ENCODE measurements at places on chromosomes 7 and 10.

GRCh38 chr10:21417172-21417712 is 108.2 kb downstream of the SKIDA1 start:
- no peak for DNase-seq

GRCh38 chr7:2191016-2191415 is 41.7 kb downstream of the MAD1L1 start:
- no peak for DNase-seq

DNA sequence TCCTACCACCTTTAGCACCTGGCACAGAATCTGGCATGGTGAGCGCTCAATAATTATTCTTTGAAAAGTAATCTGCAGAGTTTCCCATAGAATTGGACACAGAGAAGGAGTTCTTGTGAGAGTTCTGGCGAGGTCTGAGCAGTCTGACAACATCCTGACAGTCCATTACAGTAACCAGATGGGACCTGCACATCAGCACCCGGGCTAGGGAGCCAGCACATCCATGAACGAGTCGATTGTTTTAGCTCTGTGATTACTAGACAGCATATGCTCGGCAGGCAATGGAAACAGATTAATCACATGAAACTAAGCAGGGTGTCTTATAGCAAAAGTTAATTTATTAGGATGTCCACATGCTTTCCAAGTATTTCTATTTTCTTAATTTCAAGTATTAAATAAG is 96.7 kb downstream of the SEMA3D start:
- no peak for DNase-seq

- no peak for DNase-seq
Measured at GRCh38 chr7:47483604-47484273, 98.2 kb downstream of the TNS3 start.

DNA sequence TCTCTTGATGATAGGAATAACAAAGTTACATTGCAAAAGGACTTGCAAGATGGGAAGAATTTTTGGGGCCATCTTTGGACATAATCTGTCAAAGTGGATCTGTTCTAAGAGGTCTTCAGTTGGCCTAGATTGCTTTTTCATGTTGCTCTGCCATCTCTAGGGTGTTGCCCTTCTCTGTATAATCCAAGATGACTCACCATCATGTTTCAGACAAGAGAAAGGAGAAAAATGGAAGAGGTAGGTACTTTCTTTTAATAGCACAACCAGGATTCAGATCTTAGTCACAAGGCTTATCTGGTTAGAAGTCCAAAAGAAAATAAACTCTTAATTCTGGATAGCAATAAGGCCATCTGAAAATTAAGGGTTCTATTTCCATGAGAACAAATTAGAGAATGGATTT is 38.7 kb upstream of the FOXP2 start:
- no peak for DNase-seq

DNA sequence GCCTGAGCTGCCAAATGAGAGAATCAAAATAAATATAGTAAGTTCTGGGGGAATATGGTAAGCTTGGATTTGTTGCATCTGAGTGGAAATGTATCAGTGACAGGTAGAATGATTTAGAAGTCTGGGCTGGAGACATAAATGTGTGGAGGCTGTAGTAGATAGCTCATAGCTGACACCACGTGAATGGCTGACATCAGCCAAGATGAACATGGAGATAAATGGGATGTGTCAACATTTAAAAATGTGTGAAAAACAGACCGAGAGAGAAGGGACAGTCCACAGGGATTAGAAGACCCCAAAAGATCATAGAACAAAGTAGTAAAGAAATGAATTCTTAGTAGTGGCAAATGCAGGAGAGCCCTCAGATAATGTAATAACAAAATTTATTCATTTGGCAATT is 40.9 kb downstream of the NAMPT start:
- no peak for DNase-seq

DNA sequence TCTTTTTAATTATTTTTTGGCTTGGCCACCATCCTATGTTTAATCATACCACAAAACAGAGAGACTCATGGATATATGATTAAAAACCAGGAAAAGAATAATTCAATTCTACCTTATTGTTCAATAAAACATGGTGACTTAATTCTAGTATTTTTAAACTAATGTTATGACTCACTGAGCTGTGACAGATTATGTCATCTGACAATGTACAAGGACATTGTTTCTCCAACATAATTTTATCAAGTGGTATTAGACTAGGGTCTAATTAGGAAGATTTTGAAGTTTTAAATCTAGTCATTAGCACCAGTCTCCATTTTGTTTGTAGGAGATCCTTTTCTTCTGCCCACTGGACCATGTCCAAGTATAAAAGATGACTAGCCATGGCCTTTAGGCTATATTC is 199.3 kb upstream of the MDFIC start:
- DNase-seq, result no peak

GRCh38 chr7:117731455-117731854 is 141.8 kb downstream of the CTTNBP2 start:
- no peak for DNase-seq

GRCh38 chr7:77931841-77932240 is 133.3 kb downstream of the PHTF2 start:
- no peak for DNase-seq

DNA sequence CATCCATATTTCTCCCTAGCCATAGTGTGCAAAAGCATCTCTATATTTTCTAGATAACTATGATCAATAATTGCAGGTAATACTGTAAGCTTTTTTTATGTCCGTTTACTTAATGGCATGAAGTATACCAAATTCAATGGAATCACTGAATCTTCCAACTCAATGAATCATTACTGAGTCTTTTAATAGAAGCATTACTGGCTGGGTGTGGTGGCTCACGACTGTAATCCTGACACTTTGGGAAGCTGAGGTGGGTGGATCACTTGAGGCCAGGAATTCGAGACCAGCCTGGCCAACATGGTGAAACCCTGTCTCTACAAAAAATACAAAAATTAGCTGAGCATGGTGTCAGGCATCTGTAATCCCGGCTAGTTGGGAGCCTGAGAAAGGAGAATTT is 372.5 kb downstream of the BMPER start:
- DNase-seq, result no peak

- DNase-seq, result no peak
Measured at GRCh38 chr7:10355816-10356215, 617.9 kb upstream of the PHF14 start.

DNA sequence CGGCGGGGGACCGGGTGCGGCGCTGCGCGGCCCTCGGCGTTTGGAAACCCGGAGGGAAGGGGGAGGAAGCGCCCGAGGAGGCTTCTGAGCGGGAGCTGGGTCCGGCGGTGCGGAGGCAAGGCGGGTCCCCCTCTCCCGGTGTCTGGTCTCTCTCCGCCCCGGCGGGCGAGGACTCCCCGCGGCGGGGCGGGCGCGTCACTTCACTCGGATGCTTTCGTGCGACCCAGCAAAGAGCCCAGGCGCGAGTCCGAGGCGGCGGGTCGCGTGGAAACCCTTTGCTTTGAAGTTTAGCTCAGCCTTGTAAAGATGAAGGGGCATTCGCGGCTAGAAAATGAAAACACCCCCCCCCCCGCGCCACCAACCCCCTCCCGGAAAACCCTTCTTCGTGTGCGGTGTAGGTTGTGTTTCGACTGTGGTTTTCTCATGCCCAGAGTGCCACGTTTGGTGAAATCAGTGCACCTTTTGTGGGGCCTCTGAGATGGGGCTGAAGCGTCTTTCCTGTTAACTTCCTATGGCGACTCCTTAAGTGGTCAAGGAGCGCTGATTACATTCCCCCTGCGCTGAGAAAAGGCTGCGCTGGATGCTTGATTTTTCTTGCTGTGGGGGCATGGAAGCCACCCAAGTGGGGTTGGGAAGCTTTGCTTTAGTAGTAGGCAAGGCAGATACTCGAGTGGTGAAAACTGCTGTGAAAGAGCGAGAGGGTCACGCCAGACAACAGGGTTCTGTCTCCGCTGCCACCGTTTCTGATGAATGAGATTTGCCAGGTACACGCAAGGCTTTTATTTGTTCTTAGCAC is 876 bp downstream of the GNAI1 start:
- DNase-seq, result peak; percentile 47

- no peak for DNase-seq
Measured at GRCh38 chr10:122021828-122022227, 32.9 kb downstream of the TACC2 start.

GRCh38 chr7:7201578-7202374 is 19.4 kb downstream of the C1GALT1 start:
- DNase-seq, result peak; percentile 50

DNA sequence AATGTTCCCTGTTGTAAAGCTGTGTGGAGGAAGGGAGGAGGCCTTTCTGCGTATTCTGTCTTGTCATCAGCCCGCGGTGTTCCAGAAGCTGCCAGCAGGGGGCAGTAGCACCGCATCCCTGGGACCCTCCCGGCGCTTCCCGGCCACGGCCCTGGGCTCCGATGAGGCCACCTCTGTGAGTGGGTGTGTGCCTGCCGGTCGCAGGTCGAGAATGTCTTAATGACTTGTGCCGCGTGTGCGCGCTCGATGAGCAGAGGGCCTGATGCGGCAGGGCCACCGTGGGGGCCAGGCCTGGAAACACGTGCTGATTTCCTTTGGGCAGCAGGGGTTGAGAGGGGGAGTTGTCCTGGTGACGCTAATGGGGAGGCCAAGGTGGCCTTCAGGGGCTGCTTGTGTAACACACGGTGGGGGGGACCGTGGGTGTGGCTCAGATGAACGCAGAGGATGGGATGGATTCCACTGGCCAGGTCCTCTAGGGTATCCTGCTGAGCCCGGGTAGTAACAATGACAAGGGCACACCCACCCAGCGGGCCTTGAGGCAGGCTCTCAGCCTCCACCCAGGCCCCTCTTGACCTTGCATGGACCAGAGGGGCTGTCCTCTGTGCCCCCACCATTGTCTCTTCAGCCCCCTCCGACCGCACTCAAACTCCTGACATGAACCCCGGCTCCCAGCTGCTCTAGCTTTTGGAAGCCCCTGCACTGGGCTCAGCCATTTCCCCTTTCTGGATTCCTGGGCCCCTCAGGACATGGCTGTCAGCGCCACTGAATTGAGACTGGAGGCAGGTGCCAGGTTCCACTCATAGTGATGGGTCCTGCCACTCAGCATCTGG is 135.9 kb upstream of the PODXL start:
- peak; percentile 53 for DNase-seq

DNA sequence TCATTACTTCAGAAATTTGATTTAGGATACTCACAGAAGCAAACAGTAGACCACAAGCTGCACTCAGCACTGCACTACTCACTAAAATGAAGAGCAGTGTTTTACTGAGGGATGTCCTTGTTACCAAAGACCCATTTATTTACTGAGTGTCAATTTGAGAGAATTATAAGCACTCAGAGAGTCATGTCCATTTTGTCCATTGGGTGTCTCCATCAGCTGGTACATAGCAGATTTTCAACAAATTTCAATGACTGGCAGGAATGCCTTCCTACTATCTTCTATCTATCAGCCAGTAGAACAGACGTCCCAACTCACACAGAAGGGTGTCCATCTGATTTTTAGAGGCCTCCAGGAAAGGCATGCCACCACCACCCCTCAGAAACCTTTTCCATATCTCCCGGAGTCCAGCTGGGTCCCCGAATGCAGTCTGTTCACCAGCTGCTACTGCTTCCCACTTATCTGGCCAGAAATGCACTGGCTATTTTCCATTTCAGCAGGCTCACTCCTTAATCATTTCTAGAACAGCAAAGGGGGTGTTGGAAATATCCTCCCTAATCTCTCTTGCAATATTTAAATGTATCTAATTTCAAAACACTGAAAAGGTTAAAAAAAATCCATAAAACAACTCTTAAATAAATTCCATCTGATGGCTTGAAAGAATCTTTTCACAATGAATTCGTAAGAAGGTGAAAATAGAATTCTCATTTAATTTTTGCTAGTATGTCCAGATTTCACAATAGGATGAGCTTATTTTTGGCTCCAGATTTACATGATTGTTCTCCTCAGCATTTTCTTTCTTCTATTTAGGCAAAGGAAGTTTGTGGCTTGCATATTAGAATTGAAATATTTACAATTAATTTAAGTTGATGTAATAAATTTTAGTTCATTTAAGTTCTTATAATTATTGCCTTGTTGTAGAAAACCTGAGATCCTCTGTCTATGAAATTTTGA is 1164.0 kb upstream of the CELF2 start:
- DNase-seq, result no peak

- DNase-seq, result no peak
Measured at GRCh38 chr7:2979951-2980350, 63.7 kb downstream of the CARD11 start.

GRCh38 chr10:25102147-25102822 is 72.5 kb upstream of the GPR158 start:
- DNase-seq, result no peak

GRCh38 chr7:107682886-107683285 is 22.3 kb downstream of the SLC26A4 start:
- no peak for DNase-seq

DNA sequence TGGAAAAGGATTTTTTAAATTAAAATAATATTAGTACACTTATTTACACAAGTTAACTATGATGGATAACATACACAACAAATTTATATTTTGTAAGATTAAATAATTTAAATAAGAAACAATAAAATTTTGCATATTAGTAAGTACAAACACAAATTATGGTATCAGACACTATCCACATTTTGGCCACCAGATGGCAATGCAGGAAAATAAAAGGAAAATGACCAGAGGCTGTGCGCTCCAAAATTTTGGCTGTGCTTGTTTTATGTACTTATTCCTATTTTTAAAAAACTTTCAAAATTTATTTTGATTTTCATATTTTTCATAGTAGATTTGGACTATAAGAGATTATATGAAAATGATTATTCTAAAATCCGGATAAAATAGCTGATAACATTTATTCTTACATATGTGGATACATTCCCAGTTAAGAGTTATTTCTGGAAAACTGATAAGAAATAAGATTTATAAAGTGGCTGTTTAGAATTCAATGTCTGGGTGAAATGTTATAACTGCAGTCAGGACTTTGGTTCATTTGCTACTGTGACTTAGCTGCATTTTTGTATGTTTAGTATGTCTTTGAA is 274.7 kb upstream of the HGF start:
- peak; percentile 67 for DNase-seq

- DNase-seq, result no peak
Measured at GRCh38 chr7:158291998-158292397, 295.6 kb downstream of the PTPRN2 start.

DNA sequence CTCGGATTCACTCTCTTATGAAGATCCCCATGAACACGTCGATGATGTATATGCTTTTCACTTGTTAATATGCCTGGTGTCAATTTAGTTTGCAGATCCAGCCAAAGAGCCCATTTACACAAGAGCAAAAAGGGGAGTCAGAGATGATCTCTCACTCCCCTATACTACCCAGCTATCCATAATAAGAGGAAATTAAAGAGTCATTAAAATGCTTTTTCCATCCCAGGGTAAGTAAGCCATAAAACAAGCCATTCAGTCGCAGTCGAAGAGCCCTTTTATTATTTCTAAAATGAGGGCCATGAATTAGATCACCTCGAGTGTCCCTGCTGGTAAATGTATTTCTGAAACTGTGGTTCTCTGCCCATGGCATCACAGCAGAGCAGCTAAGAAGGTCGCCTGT is 41.2 kb downstream of the CHCHD3 start:
- DNase-seq, result no peak

GRCh38 chr10:5692461-5693358 is 8.1 kb downstream of the TASOR2 start:
- no peak for DNase-seq

DNA sequence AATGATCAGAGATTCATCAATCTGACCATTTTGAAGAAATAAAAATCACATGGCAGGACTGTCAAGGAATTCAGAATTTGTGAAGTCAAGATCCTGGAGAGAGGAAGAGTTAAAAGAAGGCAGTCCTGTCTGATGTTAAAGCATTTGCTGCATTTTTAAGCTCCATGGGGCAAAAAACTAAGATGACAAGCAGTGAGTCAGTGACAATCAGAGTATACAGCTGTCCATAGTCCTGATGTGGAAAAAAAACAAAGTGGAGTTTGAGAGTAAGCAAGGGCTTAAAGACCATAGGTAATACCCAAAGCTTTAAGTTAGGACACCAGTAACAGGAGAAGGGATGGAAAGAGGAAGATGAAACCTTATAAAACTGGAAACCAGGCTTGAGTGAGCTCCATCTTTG is 412.7 kb upstream of the ANKRD30A start:
- no peak for DNase-seq
